Urinary bladder (tissue), 4 donors: ENCODE measurements at places on chromosomes 5 and 9.

- DNase-seq: no peak
These were observed 88.4 kb downstream of the GALNT10 start for GRCh38 chr5:154278908-154279307.

DNA sequence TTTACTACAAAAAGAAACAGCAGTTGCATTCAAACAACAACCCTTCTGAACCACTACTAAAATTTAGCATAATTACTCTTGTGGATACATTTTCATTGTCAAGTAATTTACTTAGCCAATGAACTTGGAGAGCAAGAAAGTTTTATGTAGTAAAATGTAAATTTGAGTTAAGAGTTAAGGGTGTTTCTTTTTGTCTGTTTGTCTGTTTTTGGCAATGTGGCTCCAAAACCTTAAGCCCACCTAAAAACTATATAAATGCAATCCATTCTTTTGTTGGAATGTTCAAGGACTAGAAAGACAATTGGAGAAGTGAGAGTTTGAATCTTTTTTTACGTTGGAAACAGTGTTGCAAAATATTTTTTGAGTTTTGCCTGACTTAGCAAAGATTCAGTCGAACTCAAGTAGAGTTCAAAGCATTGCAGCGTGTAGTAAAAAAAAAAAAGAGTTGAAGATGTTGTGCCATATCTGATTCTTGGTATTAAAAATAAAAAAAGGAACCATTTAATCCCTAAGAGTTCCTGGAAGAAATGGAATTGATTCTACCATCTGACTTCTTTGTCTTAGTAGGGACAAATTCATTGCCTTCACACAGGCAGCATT, 867 bp downstream of the SYK start:
- DNase-seq: no peak

DNA sequence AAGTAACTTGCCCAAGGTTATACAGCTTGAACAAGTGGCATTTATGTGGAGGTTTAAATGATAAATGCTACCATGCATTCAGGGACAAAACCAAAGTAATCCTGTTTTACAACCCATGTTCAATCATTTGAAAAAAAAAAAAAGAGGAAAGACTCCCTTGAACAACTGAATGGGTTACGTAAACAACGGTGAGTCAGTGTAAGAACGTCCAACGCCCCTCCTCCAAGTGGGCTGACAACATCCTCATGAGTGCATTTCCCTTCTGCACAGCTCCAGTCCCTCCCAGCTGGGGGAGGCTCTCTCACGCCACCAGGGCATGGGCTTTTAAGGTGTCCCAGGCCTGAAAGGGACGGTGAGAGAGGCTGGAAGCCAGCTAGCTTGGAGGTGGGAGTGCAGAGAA, 90.0 kb downstream of the PRRT1B start:
- DNase-seq: peak; percentile 71

- DNase-seq: no peak
These were observed 3.0 kb downstream of the NKX2-5 start for GRCh38 chr5:173231996-173232498.

- DNase-seq: no peak
These were observed 78.9 kb upstream of the ZNF462 start for GRCh38 chr9:106784076-106784475.

DNA sequence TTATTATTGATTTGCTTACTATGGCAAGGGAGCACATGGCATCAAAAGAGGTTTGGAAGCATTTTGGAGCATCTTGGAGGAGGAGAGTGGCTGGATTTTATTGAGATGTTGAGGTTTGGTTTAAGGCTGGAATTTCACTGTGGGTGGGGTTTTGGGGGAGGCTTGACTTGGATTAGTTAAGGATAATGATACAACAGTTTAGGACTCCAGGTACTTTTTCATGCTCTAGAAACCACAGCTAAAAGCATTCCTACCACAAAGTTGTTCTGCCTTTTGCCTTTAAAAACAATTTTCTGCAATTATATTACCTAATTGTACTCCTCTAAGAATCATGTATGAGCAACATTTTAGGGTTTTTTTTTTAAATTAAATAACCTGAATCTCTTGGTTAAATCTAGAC, 5.0 kb downstream of the GCNT4 start:
- DNase-seq: no peak

DNA sequence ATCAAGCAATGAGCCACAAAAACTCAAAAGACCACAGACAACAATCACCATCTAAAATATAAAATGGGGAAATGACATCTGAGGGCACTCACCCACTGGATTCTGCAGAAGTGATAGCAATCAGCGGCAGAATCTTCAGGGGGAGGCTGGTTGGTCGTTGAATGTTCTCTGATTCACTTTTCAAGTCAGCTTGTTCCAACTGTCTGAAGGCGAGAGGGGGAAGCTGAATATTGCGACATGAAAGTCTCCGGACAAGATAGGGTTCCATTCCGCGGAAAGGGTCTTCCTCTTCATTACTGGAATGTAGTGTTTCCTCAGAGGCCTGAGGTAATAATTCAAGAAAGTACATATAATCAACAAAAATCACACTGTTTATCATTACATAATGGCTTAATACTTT, 94.9 kb upstream of the PDE4D start:
- no peak for DNase-seq

DNA sequence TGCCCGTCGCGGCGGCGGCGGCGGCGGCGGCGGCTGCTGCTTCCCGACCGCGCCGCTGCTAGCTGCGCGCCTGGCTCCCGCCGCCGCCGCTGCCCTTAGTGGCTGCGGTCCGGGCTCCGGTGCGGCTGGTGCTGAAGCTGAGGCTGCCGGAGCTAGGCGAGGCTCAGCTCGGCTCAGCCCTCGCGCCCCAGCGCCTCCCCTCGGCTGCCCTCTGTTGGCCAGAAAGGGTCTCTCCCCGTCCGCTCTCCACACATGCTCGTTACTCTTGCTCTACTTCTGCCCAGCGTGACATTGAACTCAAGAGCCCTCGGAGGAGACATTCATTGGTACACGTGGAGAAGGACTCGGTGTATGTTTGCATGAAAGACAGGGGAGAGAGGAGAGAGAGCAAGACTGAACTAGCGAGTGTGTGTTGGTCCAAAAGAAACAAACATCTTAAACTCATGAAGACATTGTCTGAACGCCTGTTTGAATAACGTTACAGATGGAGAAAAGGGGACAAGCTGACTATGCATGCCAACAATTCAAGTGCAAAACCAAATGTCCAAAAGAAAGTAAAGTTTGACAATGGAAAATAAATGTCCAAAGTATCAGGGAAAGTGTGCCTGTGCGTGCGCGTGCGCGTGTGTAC, at the start of gene HCN1:
Gene HCN1, minus strand, starts transcription at position 175 of the 631 bp plus-strand sequence.
- peak; percentile 25 for DNase-seq

DNA sequence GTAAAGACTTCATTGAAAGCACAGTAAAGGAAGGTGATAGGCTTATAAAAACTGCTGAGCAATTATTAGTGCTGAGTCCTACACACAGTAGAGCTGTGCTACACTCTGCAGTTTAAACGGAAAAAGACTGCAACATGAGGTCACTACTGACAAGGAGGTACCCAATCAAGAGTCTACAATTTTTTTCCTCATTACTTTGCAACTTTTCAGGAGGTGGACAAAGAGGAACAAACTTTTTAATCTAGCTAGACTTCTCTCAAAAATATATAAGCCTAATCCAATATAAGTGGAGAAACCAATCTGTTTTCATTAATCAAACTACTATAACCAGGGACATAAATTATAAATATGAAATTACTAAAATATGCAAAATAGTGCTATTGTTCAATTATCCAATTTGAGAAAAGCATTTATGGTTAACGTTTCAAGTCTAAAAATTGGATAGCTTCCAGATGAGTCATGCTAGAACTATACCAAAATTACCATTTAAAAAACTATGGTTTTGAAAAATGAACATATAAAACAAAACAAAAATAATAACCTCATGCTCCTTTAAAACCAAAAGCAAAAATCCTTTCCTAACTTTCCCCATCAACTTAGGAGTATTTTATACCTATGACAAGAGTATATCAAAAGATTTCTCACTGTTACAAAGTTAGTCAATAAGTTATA, 37.7 kb downstream of the FAM13B start:
- no peak for DNase-seq

- no peak for DNase-seq
These were observed 266.4 kb upstream of the IRX4 start for GRCh38 chr5:2149195-2149539.

DNA sequence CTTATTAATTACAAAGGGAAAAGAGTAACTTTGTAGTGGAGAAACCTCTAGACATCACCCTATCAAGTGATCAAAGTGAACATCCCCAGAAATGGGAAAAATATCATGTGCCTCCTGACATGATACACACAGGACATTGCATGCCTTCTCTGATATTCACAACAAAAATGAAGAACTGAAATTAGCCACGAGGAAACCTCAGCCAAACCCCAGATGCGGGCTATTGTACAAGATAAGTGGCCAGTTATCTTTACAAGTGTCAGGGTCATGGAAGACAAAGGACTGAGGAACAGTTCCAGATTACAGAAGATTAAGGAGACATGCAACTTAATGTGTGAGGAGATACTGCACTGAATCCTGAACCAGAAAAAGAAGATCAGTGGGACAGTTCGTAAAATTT, 23.8 kb upstream of the NPM1 start:
- no peak for DNase-seq

- DNase-seq: no peak
These were observed 1942.4 kb upstream of the WWC1 start for GRCh38 chr5:166349046-166349445.

DNA sequence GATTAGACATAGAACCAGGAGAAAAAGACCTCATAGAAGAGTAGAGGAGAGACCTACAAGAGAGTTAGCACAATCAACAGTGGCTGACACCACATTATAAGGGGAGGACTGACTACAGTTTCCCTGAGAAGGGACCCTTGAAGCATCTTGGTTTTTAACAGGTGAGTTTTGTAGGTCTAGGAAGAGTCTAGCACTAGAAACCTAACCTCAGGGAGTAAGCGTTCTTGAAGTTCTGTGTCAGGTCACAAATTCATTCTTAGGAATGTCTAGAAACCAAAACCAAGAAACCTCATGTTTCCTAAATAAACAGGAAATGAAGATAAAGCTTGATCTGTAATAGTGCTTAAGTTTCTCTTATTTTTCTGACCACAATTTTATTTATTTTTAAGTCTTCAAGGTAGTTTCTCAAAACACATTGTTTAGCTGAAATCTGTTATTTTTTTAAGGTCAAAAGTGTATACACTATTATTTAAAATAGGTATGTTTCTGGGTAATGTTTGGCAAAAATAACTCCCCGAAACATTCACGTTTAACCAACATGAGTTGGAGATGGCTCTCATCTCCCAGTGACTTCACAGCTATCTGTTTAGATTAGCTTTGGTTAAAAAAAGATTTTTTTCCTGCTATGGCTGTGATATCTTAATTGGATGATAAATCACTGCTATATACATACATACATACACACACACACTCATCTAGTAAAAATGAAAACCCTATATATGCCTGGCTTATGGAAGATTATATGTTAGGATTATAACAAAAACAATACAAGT, 37.1 kb downstream of the MAP3K1 start:
- no peak for DNase-seq

- DNase-seq: no peak
These were observed 16.2 kb upstream of the IL3 start for GRCh38 chr5:132044207-132044606.

DNA sequence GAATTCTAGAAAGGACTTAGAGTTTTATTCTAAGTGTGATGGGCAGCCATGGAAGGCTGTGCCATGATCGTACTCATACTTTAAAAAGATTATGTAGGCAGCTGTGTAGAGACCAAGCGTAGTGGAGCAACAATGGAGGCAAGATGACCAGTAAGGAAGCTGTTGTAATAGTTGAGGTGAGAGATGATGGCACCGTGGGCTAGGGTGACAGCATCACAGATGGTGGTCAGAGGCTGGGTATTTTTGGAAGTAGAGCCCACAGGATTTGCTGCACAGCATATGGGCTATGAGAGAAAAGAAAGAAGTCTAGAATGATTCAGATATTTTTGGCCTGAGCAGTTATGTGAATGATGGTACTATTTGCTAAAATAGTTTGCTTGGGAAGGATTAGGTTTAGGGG, 7.7 kb downstream of the ARHGAP26 start:
- DNase-seq: no peak

- DNase-seq: no peak
These were observed 86.9 kb downstream of the MVB12B start for GRCh38 chr9:126413391-126414068.

GRCh38 chr9:8156346-8156745, 356.8 kb upstream of the DMAC1 start:
- DNase-seq: no peak

DNA sequence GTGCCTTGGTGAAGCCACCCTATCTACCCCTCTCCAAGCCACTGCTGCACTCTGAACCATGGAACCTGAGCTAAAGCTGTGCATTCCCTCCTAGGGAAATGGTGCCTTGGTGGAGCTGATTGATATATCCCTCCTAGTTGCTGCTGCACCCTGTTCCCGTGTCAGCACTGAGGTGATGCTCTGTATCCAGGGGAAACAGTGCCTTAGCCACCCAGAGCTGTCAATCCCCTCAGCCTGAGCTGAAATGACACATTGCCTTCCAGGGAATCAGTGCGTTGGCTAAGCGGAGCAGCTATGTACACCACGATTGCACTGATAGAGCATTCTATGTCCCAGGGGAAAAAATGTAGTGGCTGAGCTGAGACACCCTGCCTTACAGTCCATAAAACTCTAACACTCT, 257.0 kb downstream of the TMEM232 start:
- DNase-seq: no peak

GRCh38 chr9:132426639-132427414, 16.8 kb downstream of the CFAP77 start:
- DNase-seq: no peak

DNA sequence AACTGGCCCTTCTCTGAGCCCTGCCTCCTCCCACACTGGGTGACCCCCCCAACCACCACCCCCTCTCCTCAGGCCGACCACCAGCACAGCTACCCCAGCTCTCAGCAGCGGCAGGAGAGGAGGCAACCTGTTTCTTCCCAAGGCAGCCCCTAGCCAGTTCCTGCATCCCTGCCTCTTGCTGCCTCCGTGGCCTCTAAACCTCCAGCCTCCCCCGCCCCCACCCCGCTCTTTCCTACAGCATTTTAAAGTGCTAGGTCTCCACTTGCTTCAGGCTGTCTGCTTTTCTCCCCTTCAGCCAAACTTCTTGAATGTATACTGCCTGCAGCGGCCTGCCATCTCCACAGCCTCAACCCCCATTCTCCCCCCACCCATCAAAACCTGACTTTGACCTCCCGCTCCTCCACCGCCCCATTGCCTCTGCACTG, 135.6 kb downstream of the DAB2IP start:
- no peak for DNase-seq
